Epithelial cell of esophagus (primary cell): ENCODE measurements at places on chromosomes 4 and X.

GRCh38 chr4:54185044-54185780 is 43.9 kb upstream of the PDGFRA start:
- no peak for DNase-seq

GRCh38 chrX:117094149-117094548 is 631.4 kb upstream of the CT83 start:
- DNase-seq = no peak

- DNase-seq = no peak
Measured at GRCh38 chr4:17320046-17320445, 191.8 kb downstream of the QDPR start.

DNA sequence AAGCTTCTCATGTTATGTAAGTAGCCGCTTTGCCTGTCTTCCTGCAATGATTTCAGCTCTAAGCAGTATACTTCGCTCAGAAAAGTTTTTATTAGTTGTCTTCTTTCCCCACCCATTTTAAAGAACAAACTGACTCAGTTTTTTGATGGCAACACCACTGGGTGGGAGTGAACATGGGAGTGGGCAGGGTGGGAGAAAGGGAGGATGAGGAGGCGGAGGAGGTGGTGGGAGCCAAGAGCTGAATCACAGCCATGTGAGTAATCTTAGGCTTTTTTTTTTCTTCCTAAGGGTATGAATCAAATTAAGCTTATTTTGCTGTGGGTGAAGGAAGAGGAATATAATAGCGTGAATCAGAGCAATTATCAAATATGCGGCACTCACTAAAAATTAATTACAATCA is 574.3 kb upstream of the DIPK2B start:
- peak; percentile 84 for DNase-seq

GRCh38 chr4:41339812-41340809 is 83.4 kb downstream of the UCHL1 start:
- DNase-seq = no peak

- no peak for DNase-seq
Measured at GRCh38 chrX:68983004-68983857, 154.4 kb downstream of the EFNB1 start.

GRCh38 chr4:43496188-43496587 is 603.7 kb downstream of the GRXCR1 start:
- no peak for DNase-seq

- peak; percentile 60 for DNase-seq
Measured at GRCh38 chr4:72218953-72219352, 187.2 kb downstream of the NPFFR2 start.

- DNase-seq = no peak
Measured at GRCh38 chr4:143046454-143046853, 138.3 kb upstream of the USP38 start.

GRCh38 chrX:3226087-3226486 is 120.4 kb downstream of the MXRA5 start:
- DNase-seq = no peak

- no peak for DNase-seq
Measured at GRCh38 chrX:22088326-22088725, 56.2 kb downstream of the PHEX start.

- no peak for DNase-seq
Measured at GRCh38 chr4:168491563-168491962, 5.3 kb upstream of the PALLD start.

DNA sequence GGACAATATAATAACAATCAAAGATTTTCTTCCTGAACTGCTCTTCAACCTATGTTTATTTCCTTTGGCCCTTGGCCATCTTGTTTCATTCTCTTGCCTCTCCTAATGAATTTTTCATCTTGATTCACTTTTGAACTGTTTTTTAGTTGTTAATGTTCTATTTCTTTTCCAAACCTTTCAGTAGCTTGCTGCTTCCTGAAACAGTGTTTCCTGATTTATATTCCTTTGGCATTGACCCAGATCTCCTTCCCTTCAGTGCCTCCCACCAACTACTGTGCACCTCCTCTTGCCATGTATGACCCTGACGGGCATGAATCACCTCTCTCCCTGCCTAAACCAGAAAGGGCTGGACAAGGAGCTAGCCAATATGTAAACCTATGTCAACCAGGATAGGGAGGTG is 25.6 kb upstream of the SPP1 start:
- DNase-seq = peak; percentile 33

DNA sequence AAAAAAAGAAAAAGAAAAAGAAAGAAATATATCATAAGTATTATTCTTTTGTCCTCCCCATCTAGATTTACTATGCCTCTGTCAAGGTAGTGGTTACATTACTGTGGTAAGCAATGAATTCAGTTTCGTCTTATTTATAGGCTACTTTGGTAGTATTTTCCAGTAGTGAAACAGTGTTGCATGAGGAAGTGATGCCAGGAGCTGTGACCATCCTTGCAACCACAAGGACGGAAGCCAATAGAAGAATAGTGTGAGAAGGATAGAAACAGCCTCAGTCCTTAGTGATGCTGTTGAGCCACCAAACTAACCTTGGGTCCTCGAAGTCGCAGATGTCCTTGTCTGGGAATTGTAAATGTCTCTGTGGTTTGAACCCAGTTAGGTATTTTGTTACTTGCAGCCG is 328.5 kb downstream of the PPP3CA start:
- no peak for DNase-seq

DNA sequence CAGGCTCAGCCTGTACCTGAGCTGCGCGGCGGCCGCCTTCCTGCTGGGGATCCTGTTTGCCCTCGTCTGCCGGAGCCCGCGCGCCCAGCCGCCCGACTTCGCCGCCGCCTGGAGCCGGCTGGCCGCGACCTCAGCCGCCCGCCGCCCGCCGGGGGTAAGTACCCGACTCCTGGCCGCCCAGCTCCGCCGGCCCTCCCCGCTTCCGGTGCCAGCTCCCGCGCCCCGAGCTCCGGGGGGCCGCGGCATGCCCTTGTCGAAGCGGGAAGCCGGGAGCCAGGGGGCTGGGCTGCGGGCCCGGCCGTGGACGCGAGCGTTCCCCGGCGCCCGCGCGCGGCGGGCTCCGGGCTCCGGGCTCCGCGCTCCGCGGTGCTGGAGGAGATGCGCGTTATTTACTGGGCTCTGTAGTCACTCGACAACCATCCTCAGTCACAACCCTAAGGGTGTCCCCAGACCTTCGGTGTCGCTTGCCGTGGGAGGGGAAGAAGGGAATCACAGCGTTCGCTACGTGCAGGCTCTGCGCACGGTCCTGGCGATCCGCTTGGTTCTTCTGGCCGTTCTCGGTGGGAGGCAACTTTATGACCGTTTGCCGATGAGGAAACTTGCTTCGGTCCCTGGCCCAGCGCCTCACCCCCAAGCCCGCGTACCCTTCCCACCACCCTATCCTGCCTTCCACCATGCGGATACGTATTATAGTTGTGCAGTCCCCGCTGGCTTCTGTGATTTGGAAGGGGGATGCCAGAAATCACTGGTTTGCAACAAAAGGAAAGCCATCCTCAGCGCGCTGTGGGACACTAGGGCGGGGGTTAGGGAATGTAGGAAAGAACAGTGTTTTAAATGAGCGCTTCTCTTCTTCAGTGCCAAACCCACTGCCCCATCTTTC is 944 bp downstream of the SNX25 start:
- peak; percentile 48 for DNase-seq

DNA sequence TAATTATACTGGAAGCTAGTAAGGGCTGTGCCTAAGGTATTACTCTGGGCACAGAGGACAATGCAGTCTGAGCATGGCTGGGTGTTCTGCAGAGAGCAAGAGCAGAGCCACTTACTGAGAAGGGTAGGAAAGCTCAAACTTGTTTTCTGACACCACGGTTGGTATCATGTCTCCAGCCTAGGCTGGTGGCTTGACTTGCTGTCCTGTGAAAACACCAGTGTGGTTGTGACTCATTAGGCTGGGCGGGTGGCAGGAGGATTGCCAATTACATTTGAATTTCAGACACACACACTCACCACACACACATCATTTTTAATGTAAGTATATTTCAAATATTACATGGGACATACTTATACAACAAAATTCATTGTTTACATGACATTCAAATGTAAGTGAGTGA is 19.7 kb upstream of the MTM1 start:
- DNase-seq = peak; percentile 63

- DNase-seq = no peak
Measured at GRCh38 chr4:79854856-79855502, 218.1 kb downstream of the ANTXR2 start.

GRCh38 chr4:184613405-184613804 is 35.8 kb downstream of the CASP3 start:
- no peak for DNase-seq

- DNase-seq = peak; percentile 66
Measured at GRCh38 chrX:34300871-34301270, 168.8 kb upstream of the FAM47A start.

- DNase-seq = no peak
Measured at GRCh38 chr4:142713282-142714030, 132.6 kb downstream of the INPP4B start.

DNA sequence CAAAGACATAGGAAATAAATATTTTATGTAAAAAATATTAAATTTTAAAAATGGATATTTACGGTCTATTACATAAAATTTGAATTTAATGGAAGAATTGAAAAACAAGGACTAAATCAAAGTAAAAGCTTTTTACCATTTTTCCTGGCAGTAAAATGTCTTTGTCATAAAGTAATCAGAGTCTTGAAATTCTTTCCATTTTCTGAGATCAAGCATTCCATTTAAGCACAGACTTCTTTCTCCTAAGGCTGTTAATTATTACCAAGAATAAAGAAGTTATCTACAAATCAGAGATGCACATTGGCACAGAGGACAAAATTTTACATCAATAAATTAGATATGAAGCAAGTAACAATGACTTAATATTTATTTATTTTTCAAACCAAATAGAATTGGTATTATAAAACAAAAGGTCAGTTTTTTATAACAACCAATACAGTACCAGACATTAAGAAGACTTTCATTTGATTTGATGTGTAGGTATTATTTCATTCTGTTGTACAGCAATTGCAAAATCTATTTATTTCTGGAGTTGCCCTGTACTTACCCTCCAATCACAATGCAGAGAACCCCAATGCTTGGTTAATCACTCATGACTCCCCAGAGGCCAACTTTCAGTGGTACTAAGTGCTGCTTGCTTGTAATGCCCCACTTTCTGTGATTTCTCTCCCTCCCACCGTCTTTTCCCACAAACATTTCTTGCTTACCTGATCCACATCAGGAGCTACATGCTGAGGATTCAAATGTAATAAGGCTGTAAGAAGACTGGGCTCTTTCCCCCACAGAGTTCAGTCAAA is 254.6 kb downstream of the GASK1B start:
- no peak for DNase-seq

- DNase-seq = peak; percentile 69
Measured at GRCh38 chr4:110970642-110971041, 347.8 kb upstream of the PITX2 start.

- no peak for DNase-seq
Measured at GRCh38 chrX:148270499-148270898, 229.9 kb upstream of the AFF2 start.

DNA sequence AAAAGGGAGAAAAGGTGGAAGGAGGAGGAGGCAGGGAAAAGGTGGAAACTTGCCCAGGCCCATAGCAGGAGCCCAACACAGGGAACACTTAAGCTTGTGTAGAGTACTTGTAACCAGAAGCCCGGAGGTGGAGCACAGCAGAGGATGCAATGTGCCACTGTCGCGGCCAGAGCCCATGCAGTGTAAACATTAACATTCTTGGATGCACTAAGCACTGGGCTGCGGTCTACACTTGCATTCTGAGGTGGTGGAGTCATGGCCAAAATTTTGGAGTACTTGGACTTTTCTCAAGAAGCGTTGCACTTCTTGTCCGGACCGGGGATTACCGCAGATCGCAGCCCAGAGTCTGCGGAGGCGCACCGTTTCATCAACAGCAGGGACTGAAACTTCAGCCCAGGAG is 4.5 kb upstream of the RHOXF1 start:
- DNase-seq = no peak

DNA sequence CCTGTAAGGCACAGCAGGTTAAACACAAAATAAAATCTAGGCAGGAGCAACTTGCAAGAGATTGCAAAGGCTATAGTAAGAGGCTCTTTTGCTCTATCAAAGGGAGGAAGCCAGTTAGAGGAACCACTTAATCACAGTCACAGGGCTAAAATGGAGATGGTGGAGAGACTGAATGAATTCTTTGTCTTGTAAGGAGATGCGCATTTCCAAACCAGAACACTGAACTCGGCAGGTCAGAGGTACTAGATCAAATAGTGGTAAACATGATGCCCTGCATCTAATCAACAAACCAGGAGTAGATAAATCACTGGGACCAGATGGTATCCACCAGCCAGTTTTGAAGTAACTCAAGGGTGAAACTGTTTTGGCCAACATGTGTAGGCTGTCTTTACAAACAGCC is 55.8 kb downstream of the GPC4 start:
- DNase-seq = no peak

- no peak for DNase-seq
Measured at GRCh38 chr4:113603911-113604310, 157.6 kb downstream of the CAMK2D start.

DNA sequence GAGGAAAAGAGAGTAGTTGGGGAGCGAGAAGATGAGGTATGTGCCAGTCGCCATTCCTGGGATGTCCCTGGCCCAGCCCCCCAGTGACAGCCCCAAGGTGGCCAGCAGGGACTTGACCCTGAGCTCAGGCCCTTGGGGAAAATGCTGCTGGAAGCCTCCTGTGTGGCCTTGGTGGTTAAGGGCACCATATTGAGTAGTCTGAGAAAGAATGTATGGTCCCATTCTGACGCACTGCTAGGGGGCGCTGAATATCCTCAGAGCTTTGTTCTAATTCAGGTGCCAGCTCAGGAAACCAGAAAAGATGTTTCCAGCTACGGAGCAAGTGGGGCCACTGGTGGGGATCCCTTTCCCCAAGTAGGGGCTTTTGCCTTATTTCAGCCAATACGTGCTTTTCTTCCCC is 14.0 kb upstream of the UBA6 start:
- no peak for DNase-seq

- DNase-seq = no peak
Measured at GRCh38 chrX:150692296-150692695, 900 bp upstream of the MTMR1 start.

DNA sequence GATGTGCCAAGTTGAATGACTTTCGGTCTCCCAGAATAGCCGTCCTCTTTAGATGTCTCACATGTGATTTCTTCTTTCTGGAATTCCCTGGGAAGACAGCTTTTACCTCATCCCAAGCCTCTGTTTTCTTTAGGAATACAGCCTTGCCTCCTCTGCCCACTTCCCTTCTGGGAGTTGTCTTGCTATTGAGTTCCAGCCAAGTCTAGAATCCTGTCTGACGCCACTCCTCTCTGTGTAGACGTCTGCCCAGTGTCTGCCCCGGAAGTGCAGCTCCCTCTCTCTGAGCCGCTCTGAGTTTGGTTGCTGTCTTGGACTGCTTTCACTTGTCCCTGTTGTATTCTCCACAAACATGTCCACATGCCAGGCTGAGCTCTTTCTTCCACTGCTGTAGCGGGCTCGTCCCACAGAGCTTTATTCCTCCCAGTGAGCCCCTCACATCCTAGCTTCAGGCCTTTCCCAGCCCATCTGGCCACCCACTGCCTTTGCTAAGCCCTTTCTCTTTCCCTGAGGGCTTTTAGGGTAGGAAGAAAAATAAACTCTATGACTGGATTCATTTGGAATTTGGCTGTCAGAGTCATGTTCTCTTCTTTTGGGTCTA is 9.0 kb upstream of the IGFBP7 start:
- peak; percentile 89 for DNase-seq

GRCh38 chr4:89283226-89284009 is 24.2 kb downstream of the GPRIN3 start:
- peak; percentile 87 for DNase-seq
